ENCODE measurements at places on chromosomes 5 and 9. TPM values are rescaled to one million over a fixed set of nuclear protein-coding genes. Genes with fewer than 3 reads are reported as not detected.

Gene RLN1
- polyA plus RNA-seq, result 4.1 TPM

Gene PAEP
- not detected for polyA plus RNA-seq

Gene BNC2
- 11.0 TPM for polyA plus RNA-seq

Gene DMRT3
- not detected for polyA plus RNA-seq

Gene UGT3A1
- not detected for polyA plus RNA-seq

Gene FOXD4L5
- polyA plus RNA-seq, result not detected

Gene PGM5
- not detected for polyA plus RNA-seq

Gene IFNA13
- not detected for polyA plus RNA-seq

Gene PCDHA8
- polyA plus RNA-seq, result not detected

Gene LTC4S
- polyA plus RNA-seq, result 2.3 TPM

Gene FBXL7
- not detected for polyA plus RNA-seq

Gene ZNF618
- 3.9 TPM for polyA plus RNA-seq

Data from immature natural killer cell (primary cell).